ENCODE measurements at places on chromosomes 6 and 20.

DNA sequence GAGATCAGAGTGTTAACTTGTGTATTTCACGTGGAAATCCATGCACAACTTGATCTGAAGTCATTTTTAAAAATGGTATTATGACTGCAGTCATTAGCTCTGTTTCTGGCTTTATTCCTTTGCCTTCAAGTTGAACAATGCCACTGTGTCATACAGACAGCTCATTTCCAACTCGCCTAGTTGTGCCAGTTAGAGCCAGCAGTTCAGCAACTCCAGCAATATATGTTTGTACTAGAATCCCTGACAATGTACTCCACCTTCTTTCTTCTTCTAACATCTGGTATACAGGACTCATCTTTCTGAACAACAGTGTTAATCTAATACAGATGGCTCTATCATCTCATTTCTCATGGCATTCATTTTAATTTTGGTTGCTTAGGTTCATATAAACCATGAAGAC is 418.3 kb upstream of the POU3F2 start:
- DNase-seq: peak; percentile 20

DNA sequence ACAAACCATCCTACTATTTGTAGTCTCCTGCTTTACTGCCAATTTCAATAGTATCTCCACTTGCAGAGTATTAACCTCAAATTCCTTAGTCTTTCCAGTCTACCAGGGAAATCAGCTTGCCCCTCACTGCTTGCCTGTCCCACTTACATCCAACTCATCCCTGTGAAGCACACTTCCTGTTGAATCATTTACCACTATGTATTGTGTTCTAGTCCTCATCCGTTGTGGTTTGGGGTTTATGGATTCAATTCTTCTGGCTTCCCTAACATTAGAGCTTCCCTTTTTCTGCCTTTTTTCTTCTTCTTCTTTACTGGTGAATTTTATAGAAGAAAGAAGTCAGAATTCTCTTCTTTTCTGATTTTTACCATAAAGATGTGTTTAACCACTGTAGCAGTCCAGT is 5.1 kb upstream of the TXLNB start:
- DNase-seq: no peak

DNA sequence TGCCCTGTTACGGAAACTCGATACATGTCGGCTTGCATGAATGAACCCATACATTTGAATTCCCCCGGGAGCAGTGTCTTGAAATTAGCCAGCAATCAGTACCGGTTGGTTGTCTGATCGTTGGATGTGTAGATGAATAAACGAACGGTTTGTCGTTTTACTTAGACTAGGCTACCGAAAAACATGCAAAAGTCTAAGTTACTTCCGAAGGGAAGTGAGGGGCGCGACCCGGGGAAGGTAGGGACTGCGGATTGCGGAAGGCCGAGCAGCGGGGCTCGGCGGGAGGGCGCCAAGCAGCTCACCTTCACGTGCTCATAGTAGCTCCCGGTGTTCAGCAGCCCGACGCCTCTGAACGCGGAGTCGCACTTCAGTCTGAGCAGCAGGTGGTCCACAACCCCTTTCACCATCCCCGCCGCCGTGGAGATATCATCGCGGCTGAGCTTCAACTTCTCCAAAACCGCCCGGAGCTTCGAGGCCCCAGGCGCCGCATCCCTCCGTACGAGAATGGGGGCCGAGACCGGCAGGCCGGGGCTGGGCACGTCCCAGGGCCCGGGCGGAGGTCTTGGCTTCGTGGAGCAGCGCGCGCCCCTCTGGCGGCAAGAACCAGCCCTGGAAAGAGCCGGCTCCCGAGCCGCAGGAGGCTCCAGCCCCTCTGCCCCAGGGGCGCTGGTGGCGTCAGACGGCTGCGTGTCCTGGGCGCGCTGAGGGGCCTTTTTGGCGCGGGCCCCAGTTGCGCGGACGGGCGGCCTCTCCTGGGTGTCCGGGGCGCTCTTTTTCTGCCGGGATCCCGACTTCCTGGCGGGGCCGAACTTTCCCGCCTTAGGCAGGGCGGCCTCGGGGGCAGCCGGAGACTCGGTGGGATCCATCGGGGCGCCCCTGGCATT is 632 bp downstream of the CGAS start:
- DNase-seq: peak; percentile 71

DNA sequence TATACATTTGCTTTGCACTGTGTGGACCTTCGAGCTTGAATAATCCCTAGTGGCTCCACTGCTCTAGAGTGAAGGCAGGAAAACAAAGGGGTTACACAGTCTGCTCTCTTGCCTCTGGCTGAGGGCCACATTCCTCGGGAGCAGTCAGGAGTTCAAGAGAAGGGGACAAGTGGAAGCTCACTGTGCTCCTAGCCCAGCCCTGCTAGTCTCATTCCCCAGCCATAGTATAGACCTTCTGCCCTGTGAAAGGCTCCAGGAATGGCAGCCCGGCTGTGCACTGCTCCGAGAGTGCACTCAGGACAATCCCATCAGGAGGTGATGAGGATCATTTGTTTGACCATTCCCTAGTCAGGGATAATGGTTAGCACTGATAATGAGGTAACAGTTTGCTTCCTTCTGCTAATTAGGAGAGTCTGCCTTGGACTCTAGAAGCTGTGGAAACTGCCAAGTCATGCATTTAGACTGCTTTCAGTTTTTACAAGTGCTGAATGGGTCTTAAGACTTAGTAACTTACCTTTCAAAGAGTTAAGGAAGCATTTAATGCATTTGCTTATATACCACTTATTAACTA is 8.5 kb downstream of the IYD start:
- no peak for DNase-seq

GRCh38 chr20:50302341-50303057 is 111.9 kb downstream of the CEBPB start:
- DNase-seq: no peak

- DNase-seq: no peak
Measured at GRCh38 chr20:46992640-46993035, 98.0 kb downstream of the EYA2 start.

DNA sequence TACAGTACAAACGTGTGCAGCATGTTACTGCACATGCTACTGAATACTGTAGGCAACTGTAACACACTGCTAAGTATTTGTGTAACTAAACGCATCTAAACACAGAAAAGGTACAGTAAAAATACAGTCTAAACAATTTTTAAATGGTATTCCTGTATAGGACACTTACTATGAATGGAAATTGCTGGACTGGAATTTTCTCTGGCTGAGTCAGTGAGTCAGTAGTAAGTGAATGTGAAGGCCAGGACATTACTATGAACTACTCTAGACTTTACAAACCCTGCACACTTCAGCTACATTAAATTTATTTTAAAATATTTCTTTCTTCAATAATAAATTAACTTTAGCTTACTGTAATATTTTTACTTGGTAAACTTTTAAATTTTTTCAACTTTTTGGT is 225.0 kb upstream of the TENT5A start:
- DNase-seq: no peak

GRCh38 chr6:75128878-75129570 is 76.8 kb downstream of the COL12A1 start:
- DNase-seq: no peak

GRCh38 chr6:11188161-11188915 is 44.1 kb downstream of the NEDD9 start:
- no peak for DNase-seq

DNA sequence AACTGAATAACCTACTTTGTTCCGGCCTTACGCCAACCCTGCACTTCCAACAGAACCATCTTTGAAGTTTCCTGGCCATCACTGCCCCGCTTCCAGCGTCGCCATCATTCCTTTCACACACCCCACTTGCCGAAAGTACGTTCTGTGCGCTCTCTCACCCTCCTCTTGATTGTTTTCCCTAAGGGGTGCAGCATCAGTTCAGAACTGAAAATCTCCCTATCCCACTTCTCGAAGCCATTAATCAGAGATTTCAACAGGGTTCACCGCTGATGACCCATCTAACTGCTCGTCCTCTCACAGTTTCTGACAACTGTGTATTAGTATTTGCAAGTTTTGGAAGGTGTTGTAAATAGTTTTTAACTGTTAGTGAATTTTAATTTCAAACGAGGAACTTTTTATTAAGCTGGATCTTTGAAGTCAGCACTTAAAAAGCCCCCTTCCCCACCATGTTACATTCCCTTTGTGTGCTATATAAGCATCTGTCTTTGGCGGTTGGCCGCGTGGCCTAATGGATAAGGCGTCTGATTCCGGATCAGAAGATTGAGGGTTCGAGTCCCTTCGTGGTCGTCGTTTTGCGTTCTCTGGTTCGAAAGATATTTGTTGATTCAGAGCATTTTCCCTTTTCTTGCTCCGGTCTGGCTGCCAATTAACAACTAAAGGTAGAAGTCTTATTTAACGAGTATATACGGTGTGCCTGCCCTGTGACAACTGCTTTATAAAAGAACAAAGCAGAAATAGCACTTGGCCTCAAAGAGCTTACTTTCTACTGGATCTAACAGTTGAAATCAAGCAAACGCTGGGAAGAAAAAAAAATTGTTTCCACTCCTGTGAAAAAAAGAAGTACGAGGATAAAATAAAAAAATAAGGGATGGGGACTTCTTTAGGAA is 42.6 kb downstream of the TRIM27 start:
- DNase-seq: peak; percentile 66

- DNase-seq: no peak
Measured at GRCh38 chr6:133441491-133441890, 200.3 kb downstream of the EYA4 start.

GRCh38 chr6:9543649-9544048 is 871.2 kb downstream of the TFAP2A start:
- DNase-seq: no peak

DNA sequence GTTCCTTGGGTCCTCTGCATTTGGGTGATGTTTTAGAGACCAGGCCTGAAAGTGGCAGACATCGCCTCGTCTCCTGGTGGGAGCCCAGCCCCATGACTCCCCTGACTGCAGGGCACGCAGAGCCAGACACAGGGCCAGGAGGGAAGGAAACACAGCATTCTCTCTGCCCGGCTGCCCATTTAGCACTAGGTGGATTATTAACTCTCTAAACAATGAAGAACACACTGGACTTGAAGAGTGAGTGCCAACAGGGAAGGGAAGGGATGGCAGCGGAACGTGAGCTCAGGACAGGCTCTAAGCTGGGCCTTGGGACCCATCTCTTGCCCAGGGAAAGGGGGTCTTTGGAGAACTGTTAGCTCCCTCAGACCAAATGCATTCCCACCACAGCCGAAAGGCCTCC is 80.4 kb downstream of the TBXT start:
- DNase-seq: no peak

DNA sequence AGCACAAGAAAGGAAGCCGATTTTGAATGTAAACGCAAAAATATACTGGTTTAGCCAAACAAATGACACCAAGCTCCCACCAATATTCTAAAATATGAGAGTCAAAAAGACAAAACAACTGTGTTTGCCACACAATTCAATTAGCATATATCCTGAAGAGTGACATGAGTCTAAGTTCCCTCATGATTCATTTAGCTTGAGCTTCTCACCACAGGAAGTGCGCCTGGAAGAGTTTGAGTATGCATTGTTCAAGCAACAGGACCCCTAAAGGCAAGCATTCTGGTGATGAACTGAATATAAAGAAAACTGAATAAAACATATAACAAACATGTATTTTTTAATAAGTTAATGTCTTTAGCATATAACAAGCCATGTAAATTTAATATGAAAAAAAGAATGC is 115.2 kb upstream of the RUNX2 start:
- DNase-seq: no peak

DNA sequence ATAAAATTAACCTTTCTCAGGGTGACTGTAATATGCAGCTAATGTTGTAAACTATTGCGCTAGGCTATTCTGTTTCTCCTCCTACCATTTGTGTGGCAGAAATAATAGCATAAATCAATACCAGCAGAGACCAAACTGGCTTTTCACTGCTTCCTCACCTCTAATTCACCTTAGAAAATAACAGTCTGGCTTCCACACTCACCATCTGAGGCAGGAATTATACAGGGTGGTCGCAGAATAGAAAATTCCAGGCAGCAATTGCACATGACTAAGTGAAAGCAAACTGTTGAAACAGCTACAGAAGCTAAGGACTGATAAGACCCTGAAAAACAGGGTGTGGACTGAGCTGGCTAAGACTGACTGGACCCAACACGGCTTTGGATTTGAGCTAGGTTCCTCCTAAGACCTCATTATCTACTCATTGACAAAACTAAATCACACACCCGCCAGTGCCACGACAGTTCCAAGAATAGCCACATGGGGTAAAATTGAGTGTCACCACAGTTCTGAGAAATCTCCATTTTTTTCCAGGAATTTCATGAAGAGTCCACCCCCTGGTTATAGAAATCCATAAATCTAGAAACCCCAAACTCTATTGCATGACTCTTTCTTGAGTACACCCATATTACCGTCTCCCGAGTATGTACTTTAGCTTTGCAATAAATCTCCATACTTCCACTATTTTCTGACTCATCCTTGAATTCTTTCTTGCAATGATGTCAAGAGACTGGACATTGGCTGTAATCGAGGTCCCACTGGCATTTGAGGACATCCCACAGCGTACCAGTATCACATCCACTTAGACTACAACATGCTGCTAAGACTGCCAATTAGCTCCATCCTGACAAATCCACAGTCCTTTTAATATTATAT is 60.9 kb upstream of the KCNQ5 start:
- DNase-seq: peak; percentile 1

GRCh38 chr6:169707772-169708171 is 5.8 kb downstream of the C6orf120 start:
- no peak for DNase-seq

DNA sequence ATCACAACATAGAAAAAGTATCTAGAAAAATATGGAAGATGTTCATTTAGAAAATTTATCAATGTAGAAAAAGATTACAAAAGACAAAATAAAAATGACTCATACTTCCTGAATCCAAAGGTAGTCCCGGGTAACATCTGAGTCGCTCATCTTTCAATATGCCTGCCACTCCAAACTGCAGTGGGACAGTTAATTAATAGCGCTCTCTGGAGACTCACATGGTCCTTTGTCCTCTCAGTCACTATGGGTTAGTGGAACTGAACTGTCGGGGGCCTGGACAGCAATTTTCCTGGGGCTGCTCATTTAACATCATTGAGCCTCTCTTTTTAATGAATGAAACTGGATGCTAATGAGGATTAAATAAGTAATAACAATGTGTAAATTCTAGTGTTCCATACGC is 103.4 kb downstream of the MAP3K4 start:
- DNase-seq: no peak

DNA sequence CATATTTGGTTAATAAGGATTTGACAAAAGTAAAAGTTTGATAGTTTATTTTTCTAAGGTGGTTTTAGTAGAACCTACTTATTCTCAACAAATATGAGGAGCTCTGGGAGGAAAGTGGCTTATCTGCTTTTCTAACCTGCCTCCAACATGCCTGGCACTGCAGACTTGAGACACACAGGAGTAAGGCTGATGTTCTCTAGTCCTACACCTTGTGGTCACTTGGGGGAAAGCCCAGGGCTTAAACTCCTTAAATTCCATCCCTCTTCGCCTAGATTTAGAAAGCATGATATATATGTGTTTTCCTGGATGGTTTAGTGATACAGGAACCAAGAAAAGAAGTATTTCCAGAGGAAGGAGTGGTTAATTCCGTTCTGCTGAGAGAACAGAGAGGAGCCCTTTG is 39.9 kb upstream of the SAMD5 start:
- DNase-seq: no peak

DNA sequence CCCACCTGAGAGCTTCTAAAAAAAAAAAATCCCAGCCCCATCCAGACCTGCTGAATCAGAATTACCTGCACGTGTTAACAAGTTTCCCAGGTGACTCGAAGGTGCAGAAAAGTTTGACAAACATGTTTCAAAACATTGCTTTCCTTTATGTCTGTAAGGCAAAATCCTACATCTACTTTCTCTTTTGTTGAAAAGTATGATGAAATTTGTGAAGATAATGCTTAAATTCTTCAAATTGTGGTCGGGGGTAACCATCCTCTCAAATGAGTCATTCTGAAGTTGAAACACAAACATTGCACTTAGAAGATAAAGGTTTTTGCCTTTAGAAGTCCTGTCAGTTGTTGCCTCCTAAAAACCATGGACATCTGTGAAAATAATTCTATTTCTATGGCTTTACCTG is 429.7 kb downstream of the EPHA7 start:
- no peak for DNase-seq

Measured in SK-N-SH (cell line).